ENCODE measurements at places on chromosomes 7 and 10. TPM values are rescaled to one million over a fixed set of nuclear protein-coding genes. Genes with fewer than 3 reads are reported as not detected.

The FAM131B gene
- 0.57 TPM for total RNA-seq

The LEP gene
- total RNA-seq = 0.42 TPM

The OPN4 gene
- 0.25 TPM for total RNA-seq

The CYP17A1 gene
- total RNA-seq = not detected

The FAM237B gene
- not detected for total RNA-seq

GRCh38 chr7:149598721-149599308 lies 101.2 kb upstream of the ZNF746 start:
- no peak for DNase-seq

DNA sequence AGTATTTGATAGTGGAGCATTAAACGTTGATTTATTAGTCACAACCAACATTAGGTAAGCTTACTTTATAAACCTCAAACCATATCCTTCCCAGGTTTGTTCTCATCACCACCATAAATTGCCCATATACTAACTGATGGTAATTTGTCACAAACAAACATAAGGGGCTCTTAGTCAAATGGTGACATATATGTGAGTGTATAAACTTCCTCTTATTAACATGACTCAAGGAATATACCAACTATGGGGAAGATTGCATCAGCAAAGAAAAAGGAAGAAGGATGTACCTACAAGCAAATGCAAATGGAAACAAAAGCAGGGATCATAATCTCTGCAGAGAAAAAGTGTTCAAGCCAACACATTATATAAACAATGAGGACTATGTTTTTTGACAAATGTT lies 418.2 kb upstream of the AKR1E2 start:
- no peak for DNase-seq

DNA sequence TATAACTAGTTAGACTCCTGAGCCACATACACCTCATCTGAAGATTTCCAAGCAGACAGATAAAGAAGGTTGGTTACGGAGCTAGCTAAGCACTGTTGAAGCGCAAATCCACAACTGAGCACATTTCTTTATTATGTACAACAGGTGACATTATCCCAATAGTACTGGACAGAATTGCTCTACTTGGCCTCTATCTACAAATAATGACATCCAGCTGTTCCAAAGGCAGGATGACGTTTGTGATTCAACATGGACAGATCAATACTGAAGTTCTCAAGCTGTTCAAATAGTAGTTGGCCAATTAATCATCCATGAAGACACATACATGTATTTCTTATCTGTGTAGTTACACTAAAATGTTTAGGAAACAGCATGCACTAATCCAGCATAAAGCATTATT lies 101.0 kb downstream of the UBE2H start:
- no peak for DNase-seq

DNA sequence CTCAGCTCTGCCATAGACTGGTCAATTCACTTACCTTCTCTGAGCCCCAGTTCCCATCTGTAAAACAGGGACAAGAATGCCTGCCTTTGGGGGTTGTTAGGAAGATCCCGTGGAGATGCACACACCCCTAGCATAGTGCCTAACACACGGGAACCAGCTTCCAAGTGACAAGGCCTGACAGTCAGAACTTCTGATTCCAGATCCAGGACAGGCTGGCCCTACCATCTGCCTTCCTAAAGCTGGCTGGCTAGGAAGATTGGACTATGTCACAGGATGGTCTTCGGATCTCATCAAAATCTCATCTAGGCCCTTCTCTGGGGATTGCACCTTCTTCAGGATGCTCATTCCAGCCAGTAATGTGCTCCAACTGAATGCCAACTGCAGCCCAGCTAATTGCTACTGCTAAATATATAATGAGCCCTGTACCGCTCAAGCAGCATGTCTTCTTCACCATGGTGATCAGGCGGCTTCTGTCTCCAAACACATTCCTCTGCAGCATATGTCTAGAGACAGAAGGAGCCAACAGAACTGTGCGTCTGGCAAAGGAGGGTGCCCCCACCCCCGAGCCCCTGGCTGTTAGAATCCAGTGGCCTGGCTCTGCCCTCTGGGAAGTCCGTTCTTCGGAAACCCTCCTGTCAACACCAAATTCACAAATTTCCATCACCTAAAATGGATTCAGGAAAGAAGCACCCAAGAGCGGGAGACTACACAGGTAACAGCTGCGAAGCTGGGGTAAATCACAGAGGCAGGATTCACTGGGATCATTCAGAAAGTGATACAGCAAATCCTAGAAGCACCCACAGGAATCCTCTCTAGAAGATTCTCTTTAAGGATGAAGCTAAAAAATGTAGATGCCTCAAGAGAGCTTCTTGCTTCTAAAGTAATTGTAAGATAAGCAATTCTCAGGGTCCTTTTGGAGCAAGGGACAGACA lies 142.1 kb upstream of the EEPD1 start:
- DNase-seq = no peak

DNA sequence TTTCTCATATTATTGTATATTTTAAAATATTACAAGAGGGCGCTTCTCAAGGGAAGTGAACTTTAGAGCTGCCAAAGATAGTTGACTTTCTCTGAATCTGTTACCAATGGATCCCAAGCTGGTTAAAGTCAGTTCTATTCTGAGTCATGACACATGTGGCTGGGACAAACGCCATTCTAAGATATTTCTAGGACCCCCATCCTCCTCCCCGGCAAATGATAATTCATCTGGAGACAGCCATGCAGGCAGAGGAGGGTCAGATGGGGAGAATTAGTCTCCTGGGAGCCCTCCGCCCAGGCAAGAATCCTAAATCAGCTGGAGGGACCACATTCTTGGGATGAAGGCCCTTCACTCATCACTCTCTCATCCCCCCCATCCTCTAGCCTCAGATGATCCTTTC lies 187.7 kb downstream of the GFRA1 start:
- no peak for DNase-seq

GRCh38 chr10:99365736-99366135 lies 36.6 kb downstream of the CNNM1 start:
- no peak for DNase-seq

DNA sequence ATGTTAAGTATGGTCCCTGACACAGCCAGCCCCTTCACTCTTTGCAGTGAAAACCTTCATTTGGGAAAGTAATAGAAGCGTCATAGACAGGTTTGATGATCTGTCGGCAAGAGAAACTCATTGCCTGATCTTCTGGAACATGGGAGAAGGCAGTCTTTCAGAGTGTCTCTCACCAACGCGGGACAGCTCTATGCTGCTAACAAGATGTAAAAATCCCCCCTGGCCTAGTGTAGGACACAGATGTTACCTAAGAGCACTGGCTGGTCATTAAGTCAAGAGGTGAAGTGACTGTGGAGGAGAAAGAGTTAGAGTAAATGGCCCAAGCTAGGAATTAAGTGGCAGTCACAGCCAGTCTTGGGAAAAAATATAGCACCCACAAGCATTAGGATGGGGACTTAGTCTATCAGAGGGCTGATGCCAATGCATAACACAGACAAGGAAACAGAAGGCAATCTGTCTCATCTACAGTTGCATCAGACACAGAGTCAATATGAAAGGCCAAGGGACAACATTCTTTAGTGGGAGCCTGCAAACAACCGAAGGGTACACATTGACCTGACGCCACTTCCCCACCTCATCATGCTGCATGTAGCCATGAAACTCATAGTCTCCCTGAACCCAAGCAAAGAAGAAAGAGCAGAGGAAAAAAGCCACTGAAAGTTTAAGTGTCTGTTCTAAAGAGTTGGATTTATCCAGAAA lies 69.5 kb downstream of the SORCS1 start:
- DNase-seq = no peak

DNA sequence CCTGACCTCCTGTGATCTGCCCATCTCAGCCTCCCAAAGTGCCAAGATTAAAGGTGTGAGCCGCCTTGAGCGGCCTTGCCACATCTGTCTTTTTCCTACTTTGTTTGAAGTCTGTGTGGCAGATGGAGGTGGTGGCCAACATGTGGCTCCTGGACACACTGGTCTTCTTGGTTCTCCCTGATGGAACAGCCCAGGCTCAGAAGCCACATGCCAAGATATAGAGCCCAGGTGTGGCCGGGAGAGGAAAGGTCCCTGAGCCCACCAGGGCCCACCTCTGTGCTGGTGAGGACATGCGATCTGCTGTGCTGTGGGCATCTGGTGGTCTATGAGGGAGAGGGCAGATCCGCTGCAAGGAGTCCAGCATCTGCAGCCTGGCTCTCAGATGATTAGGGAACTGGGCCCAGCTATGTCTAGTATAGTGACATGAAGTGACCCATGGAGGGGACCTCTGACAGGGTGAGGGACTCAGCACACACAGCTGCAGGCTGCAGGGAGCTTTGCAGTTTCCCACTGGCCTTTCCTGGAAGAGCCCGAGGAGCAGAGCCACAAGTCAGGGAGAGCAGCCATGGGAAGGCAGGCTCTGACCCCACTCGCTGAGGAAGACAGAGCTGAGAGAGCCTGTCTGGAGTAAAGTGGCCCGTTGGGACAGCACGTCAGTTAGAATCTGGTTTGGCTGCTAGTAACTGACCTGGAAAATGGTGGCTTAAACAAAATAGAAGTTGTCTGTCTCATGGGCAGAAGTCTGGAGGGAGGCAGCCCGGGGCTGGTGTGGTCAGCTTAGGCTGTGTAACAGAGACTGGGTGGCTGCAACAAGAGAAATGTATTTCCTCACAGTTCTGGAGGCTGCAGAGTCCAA lies 25.9 kb downstream of the ADCY1 start:
- DNase-seq = no peak

- no peak for DNase-seq
Measured at GRCh38 chr10:5656737-5657579, 9.4 kb downstream of the ASB13 start.

- DNase-seq = no peak
Measured at GRCh38 chr7:24401628-24402593, 117.9 kb downstream of the NPY start.

DNA sequence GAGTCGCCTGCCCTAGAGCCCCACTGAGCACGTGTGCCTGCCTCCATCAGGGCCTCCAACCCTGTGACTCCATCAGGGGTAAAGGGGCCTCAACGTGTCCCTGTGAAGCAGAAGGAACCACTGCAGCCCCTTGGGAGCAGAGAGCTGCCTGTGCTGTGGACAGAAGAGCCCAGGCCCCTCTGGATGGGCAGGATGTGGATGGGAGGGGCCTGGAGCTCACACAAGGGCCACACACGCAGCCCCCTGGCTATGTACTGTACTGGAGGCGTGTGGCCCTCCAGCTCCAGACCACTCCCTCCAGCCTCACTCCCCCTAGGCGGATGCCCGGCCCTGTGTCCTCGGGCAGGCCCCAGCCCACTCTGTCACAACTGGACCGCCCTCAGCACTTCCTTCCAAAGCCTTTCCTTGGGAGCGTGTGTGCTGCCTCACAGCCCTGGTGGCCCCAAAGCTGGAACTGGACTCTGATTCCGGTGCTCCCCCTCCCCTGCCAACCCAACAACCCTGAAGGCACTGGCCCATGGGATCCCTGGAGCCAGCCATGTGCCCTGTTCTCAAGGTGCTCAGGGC lies 238.0 kb downstream of the TCERG1L start:
- DNase-seq = no peak

DNA sequence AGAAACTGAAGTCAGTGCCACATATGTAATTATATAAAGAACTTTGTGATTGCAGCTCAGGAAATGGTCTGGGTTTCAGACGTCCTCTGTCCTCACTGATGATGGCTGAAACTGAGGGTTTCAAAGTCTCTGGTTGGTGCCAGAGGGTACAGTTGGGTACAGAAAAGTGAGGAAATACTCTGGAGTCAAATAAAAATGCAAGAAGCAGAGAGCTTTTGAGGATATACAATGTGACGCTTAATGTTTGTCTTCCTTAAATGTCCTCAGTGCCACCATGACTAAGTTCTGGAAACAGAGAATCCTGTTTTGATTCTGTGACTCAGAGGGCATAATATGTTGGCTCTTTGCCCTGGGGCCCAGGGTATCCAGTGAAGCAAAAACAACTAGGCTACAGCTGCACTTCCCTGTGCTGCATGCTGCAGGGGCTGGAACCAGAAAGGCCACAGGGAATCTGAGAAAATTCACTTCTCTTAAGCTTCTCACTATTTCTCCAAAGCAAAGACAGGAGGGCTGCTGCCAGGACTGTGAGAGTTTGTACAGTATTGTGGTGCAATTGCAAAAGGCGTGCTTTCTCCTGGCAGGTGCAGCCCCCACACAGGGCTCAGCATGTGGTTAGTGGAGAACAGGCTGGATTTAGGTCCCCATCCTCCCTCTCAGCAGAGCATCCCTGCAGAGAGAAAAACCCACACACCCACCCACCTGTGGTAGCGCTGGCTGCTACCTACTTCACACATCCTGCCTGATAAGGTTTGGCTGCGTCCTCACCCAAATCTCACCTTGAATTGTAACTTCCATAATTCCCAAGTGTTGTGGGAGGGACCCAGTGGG lies 169.5 kb upstream of the SVIL start:
- no peak for DNase-seq

- DNase-seq = no peak
Measured at GRCh38 chr7:155685070-155685790, 40.8 kb downstream of the RBM33 start.

All from left ventricle myocardium superior (tissue), 1 donor.